ENCODE measurements at places on chromosomes 7 and 10. TPM values are rescaled to one million over a fixed set of nuclear protein-coding genes. Genes with fewer than 3 reads are reported as not detected.

GRCh38 chr10:114808982-114809381, 12.6 kb upstream of the FHIP2A start:
- H3K4me1 ChIP-seq: no peaks in the 10 kb centered on the region
- no peaks in the 10 kb centered on the region for H3K27me3 ChIP-seq
- DNase-seq: no peak
- H3K4me3 ChIP-seq: no peak overlapping the region

- H3K27me3 ChIP-seq: no peaks in the 10 kb centered on the region
- H3K4me3 ChIP-seq: no peak overlapping the region
- no peaks in the 10 kb centered on the region for H3K36me3 ChIP-seq
These were observed 15.7 kb upstream of the ADRB1 start for GRCh38 chr10:114027951-114028350.

The EPO gene
- total RNA-seq: not detected

GRCh38 chr7:8190119-8190895, 71.7 kb downstream of the ICA1 start:
- no peaks in the 10 kb centered on the region for H3K36me3 ChIP-seq
- no peak overlapping the region for H3K4me3 ChIP-seq
- DNase-seq: peak; percentile 62
- H3K4me1 ChIP-seq: no peaks in the 10 kb centered on the region
- no peaks in the 10 kb centered on the region for H3K27me3 ChIP-seq
- H3K27ac ChIP-seq: no peak overlapping the region

The MYPN gene
- 0.27 TPM for total RNA-seq

GRCh38 chr7:106717955-106718871, 57.3 kb upstream of the CCDC71L start:
- no peak overlapping the region for H3K27ac ChIP-seq
- H3K4me3 ChIP-seq: no peak overlapping the region
- no peaks in the 10 kb centered on the region for H3K27me3 ChIP-seq
- H3K4me1 ChIP-seq: no peaks in the 10 kb centered on the region
- H3K36me3 ChIP-seq: no peaks in the 10 kb centered on the region

GRCh38 chr7:12713625-12714378, 26.4 kb downstream of the ARL4A start:
- no peaks in the 10 kb centered on the region for H3K36me3 ChIP-seq
- no peaks in the 10 kb centered on the region for H3K27me3 ChIP-seq
- peak overlapping the region; percentile 87 for H3K27ac ChIP-seq
- peaks cover 13% of the 10 kb centered on the region for H3K4me1 ChIP-seq
- no peak for DNase-seq

GRCh38 chr10:89679986-89680385, 21.4 kb upstream of the KIF20B start:
- DNase-seq: no peak
- no peaks in the 10 kb centered on the region for H3K36me3 ChIP-seq

DNA sequence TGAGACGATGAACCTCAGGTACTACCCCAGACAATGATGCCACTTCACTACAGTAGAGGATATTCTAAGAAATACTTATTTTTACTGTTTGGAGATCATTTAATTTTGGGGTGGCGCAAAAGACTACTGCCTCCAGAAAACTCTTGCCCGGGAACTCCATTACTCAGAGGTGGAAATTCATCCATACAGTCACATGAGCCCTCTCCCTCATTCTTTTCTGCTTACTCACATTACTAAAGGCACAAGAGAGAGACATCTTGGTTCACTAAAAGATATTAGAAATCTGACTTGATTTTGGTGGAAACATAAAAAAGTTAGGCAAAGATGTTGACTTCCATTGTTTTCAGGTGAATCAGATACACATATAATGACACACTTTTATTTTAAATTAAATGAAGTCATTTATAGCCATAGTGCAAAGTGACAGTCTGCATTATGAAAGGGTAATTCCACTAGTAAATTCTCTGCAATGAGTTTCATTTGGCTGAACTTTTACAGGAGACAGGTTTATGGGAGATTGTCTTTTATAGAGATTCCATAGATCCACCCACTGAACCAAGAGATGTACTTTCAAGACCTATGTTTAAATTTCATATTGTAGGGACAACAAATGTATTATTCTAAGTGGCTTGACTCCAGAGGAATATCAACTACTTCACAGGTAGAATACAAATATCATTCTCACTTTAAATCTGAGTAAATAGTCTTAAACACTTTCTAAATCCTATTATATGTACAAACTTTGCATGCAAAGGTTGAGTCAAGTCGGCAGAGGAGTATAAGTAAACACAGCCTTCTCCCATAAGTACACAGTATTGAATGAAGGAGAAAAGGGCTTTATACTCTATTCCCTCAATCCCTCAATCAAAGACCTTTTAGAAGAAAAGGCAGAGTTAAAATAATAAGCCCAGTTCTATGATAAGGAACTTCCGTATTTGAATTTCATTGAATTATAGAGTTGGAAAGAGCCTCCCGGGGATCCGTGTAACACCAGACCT, 18.8 kb downstream of the NEBL start:
- no peaks in the 10 kb centered on the region for H3K36me3 ChIP-seq
- H3K4me3 ChIP-seq: no peak overlapping the region
- no peak for DNase-seq
- H3K27ac ChIP-seq: peak overlapping the region; percentile 6
- no peaks in the 10 kb centered on the region for H3K27me3 ChIP-seq

The FBXL13 gene
- 0.64 TPM for total RNA-seq

The EPHB6 gene
- 1.5 TPM for total RNA-seq

- no peaks in the 10 kb centered on the region for H3K27me3 ChIP-seq
- no peak overlapping the region for H3K27ac ChIP-seq
- H3K36me3 ChIP-seq: no peaks in the 10 kb centered on the region
- DNase-seq: no peak
- H3K4me3 ChIP-seq: no peak overlapping the region
- H3K4me1 ChIP-seq: no peaks in the 10 kb centered on the region
These were observed 135.4 kb downstream of the LRRC4 start for GRCh38 chr7:127895814-127896280.

- H3K4me1 ChIP-seq: no peaks in the 10 kb centered on the region
- DNase-seq: no peak
- no peak overlapping the region for H3K4me3 ChIP-seq
- no peak overlapping the region for H3K27ac ChIP-seq
These were observed 42.7 kb downstream of the SPDYE5 start for GRCh38 chr7:75534727-75535307.

- no peak overlapping the region for H3K27ac ChIP-seq
- no peaks in the 10 kb centered on the region for H3K27me3 ChIP-seq
- no peak for DNase-seq
- no peak overlapping the region for H3K4me3 ChIP-seq
- no peaks in the 10 kb centered on the region for H3K36me3 ChIP-seq
- no peaks in the 10 kb centered on the region for H3K4me1 ChIP-seq
These were observed 36.9 kb upstream of the CCDC3 start for GRCh38 chr10:13038391-13038790.

DNA sequence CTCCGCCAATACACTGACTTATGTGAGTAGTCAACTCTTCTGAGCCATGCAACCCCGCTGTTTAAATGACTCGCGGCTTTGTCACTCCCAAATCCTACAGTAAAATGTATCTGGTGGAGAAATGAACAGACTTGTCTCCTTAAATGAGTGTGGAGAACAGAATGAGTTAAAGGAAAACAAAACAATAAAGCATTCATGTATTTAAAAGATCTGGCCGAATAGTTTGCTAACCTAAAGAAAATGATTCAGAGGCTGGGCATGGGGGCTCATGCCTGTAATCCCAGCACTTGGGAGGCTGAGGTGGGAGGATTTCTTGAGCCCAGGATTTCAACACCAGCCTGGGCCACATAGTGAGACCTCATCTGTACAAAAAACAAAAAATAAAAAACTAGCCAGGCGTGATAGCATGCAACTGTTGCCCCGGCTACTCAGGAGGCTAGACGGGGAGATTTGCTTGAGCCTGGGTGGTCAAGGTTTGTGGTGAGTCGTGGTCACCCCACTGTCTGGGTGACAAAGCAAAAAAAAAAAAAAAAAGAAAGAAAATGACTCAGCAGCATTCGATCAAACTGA, 86.5 kb upstream of the PFKP start:
- no peak overlapping the region for H3K4me3 ChIP-seq
- no peaks in the 10 kb centered on the region for H3K27me3 ChIP-seq
